ENCODE measurements at places on chromosomes 2 and 18.

DNA sequence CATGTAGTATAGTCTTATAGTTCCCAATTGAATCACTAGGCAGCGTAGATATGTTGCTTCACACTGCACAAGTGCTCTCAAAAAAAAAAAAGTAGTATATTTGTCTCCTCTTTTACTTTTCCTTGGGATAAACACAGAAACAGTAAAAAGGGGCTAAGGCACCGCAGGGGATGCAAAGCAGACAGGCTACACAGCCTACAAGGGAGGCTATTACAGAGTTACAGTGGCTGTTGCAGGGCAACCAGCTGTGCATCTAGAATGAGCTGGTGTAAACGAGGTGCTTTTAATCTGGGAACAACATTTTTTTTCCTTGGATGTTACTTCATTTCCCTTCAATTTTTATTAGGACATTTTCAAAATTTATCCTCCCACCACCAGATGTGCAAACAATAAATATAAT is 1934.7 kb upstream of the CELF4 start:
- DNase-seq, result no peak

DNA sequence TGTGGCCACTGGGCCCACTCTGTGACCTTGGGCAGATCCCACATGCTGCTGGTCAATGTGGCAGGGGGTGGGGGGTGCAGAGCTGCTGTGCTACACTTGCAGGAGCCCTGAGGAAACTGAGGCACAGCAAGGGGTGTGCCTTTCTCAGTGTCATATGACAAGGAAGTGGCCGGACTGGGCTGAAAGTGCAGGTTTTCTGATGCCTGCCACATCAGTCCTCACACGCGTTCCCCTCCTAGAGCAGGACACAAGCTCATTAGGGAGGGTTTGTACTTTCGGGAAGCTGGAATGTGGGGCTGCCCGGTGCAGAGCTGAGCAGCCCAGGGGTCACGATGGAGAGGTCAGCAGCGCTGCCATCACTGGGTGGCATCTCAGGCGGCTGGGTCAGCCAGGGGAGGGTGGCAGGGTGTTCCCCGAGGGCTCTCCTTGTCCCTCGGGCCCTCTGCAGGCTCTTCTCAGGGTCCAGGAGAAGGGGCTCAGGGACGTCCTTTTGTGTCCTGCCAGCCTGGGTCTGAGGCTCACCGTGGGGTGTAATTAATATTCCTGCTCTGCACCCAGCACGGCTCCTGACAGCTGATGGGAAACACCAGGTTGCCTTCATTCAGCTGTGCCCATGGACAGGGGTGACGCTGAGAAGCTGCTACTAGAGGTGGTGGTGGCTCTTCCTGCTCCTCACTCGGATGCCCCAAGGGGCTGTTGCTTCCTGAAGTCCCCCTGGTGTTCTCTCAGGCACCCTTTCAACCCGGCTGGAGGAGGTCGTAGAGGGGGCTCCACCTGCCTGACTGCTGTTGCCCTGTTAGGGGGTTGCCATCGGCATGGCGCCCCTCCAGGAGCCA is 62.1 kb upstream of the HDAC4 start:
- DNase-seq, result no peak

- no peak for DNase-seq
Measured at GRCh38 chr2:236180831-236181453, 12.8 kb upstream of the GBX2 start.

DNA sequence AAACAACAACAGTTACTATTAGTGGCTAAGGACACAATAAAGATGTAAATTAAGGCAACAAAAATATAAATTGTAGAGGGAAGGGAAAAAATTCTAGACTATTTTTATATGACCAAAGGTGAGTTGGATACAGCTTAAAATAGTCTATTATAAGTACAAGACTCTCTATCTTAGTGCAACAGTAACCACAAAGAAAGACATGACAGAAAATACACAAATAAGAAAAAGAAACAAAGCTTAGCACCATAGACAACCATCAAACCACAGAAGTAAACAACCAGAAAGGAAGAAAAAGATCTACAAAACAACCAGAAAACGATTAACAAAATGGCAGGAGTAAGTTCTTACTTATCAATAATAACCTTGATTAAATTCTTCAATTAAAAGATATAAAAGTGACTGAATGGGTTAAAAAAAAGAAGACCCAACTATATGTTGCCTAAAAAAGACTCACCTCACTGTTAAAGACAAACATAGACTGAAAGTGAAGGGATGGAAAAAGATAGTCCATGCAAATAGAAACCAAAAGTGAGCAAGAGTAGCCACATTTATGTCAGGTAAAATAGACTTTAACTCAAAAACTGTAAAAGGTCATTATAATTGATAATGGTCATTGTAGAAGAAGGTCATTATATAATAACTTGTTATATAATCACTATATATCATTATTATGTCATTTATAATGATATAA is 62.5 kb downstream of the USP40 start:
- no peak for DNase-seq

GRCh38 chr2:103445347-103445746 is 683.5 kb downstream of the TMEM182 start:
- no peak for DNase-seq
